ENCODE measurements at places on chromosomes 7 and 10.

- no peak for DNase-seq
Observed at GRCh38 chr7:144853542-144853941, 17.7 kb upstream of the TPK1 start.

DNA sequence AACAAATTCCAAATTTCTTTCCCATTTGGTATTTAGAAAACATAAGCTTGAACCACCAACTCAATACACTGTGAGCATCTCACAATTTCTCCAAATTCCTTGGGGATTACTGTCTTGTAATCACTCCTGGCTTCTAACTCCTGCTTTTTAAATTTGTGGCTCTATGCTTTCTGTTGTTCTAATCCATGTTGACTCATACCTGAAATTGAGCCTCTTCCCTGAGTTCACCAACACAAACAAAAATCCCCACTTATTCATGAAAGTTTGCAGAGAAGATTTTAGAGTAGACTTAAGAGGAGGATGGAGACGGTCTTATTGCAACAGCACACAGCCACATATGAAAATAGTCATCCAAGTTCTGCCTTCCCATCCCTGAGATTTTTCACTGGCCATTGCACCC lies 252.5 kb downstream of the PTEN start:
- no peak for DNase-seq

DNA sequence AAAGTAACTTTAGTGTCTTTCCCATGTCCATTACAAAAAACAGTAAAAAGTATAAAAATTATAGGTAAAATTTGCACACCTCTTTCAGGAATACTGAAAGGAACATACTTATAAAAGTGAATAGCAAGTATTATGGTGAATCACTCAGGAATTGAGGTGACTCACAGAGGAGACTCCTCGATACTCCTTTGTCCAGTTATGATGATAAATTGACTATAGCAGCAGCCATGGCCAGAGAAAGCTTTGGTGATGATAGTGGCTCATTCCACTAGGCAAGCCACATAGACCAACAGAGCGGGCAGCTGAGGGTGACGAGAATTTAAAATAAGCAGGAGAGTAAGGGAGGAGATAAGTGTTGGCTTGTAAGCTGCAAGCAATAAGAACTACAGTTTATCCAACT lies 1231.1 kb upstream of the CELF2 start:
- DNase-seq, result no peak

DNA sequence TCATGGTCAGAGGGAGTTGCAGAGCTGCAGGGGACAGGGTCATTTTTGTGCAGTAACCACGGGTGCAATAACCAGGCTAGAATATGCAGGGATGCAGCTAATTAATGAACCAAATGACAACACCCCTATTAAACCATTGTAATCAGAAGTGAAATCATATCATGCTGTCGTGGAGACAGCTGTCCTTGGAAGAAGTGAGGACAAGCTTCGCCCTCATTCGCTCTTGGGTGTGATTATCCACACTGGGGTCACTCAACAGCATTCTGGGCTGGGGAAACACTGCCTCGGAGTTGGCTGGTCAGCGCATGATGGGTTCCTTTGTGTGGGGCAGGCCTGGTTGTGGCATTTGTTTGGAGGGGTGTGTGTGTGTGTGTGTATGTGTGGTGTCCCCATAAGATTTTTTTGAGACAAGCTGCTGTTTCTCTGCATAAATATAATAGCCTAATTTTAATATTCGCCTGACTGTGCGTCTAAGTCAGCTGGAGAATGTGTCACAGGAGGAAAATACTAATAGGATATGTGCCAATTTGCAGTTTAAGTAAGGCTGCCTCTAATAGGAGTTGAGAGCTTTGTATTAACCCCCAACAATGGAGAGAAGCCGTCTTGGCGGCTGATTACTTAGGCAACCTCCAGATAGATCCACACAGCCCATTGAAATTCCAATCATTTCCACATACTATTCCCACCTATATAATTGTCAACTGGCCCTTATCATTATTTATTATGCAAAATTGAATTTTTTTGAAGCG lies 149.4 kb downstream of the DNAJB6 start:
- DNase-seq, result no peak

All from hippocampal formation (tissue), 2 donors.